ENCODE measurements at places on chromosomes 7 and 10.

- DNase-seq: no peak
These were observed 287.6 kb downstream of the TWIST1 start for GRCh38 chr7:18829858-18830285.

GRCh38 chr10:87799860-87800259 is 18.2 kb downstream of the ATAD1 start:
- no peak for DNase-seq

DNA sequence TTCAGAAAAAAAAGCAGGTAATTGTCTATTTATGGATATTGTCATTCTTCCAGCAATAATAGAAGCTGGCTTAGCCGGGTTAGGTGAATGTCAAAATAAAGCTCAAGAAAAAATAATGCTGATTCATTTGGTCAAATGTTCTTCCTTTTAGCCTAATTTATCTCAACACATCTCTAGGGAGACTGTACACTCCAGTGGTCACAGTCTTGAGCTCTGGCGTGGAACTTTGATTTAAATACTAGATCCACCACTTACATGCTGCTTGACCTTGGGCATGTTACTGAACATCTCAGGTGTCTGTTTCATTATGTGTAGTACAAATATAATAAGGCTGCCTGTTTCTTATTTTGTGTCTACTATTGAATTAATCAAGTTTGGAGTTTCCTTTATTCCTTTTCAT is 22.0 kb downstream of the PRTFDC1 start:
- no peak for DNase-seq

GRCh38 chr7:77579797-77580196 is 42.7 kb downstream of the PTPN12 start:
- DNase-seq: no peak

DNA sequence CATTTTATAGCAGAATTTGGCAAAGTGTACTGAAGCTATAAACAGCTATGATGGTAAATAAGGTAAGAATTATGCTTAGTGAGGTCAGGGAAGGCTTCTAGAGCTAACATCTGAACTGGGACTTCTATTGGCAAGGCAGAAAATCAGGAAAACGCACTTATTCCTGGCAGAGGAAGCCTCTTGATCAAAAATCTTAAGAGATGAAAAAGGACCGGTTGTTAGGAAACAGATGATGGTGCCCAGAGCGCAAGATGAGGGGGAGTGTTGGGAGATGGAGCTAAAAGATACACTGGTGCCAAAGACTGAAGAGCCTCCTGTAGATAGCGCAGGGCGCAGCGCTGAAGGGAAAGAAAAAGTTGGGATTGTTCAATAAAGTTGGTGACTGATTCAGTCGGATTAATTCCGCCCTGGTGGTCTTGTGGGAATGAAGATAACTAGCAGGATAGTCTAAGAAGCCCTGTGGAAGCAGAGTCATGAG is 550 bp upstream of the CALU start:
- DNase-seq: no peak

- no peak for DNase-seq
These were observed 19.7 kb downstream of the FAM53B start for GRCh38 chr10:124724279-124725027.

GRCh38 chr7:26937939-26938623 is 73.7 kb upstream of the SKAP2 start:
- no peak for DNase-seq

DNA sequence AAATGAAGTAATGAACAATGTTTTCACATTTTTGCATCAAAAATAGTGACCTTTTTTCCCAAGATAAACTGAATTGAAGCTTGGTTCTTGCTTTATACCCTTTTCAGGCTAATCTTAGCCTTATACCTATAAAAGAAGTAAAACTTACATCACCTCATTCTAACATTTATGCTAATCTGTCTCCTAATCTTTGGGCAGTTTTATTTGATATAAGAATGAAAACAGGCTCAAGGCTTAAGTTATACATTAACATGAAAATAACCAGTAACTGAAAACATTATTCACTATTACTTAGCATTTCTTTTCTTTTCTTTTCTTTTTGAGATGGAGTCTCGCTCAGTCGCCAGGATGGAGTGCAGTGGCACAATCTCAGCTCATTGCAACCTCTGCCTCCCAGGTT is 113.1 kb downstream of the HIBADH start:
- no peak for DNase-seq
